Aorta (tissue), 5 donors: ENCODE measurements at places on chromosomes 11 and 22. TPM values are rescaled to one million over a fixed set of nuclear protein-coding genes. Genes with fewer than 3 reads are reported as not detected.
A peak's percentile ranks its signal among the peaks of the same experiment; 100 is the strongest.

Gene LRRC10B
- 0.13 TPM for polyA plus RNA-seq

Gene PGA3
- 2.5 TPM for polyA plus RNA-seq

Gene POU2AF1
- polyA plus RNA-seq, result 0.05 TPM

Gene SOX10
- polyA plus RNA-seq, result not detected

Gene LMO1
- polyA plus RNA-seq, result not detected

Gene SOX6
- polyA plus RNA-seq, result under 0.01 TPM

DNA sequence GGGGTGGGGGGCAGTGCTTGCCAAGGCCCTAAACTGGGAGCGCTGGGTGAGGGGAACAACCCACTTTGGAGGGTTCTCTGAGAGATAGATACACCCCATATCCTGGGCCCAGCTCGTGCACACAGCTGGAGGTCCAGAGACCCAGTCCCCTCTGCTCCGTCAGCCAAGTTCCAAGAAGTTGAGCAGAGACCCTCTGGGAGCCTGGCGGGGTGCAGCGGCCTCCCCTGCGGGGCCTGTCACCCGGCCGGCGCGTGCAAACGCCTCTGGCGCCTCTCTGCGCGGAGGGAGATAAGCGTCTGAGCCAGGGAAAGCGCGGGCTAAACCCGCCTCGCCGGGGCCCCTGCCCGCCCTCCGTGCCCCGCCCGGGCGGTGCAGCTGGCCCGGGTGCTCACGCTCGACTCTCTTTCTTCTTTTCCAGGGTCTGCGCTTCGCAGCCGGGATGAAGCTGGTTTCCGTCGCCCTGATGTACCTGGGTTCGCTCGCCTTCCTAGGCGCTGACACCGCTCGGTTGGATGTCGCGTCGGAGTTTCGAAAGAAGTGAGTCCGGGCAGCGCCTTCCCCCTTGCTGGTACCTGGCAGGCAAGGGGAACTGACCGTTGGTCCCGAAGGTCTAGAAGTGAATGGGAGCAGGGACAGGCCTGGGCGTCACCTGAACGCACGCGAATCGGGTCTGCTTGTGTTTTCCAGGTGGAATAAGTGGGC lies 540 bp downstream of the ADM start:
- H3K27me3 ChIP-seq, result no peaks in the 10 kb centered on the region
- no peaks in the 10 kb centered on the region for H3K36me3 ChIP-seq
- peak overlapping the region; percentile 21 for H3K4me3 ChIP-seq
- peak; percentile 81 for DNase-seq
- H3K4me1 ChIP-seq, result no peaks in the 10 kb centered on the region

DNA sequence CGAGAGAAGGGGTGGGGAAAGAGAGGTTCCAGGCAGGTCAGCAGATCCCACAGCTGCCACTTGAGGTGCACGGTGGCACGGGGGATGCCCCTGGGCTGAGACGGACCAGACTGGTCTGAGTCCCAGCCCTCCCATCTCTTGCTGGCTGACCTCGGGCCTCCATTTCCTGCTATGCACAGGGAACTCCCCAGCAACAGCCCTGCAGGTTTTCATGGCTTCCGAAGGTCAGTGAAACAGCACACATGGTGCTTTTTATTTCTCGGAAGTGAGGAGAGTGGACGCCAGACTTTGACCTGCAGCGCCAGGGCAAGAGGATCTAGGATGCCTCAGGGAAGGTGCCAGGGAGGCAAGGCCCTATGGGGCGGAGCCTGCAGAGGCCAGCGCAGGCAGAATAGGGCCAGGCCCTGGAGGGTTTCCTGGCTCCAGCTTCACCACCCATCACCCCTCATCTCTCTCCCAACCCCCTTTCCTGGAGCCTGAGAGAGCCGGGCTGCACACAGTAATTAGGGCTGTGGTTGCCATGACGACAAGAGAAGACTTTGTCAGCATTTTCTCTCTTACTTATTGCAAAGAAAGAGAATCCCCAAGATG lies 29.5 kb downstream of the SLC22A12 start:
- H3K4me1 ChIP-seq, result no peaks in the 10 kb centered on the region
- H3K4me3 ChIP-seq, result no peak overlapping the region
- H3K27ac ChIP-seq, result no peak overlapping the region
- peaks cover 3% of the 10 kb centered on the region for H3K36me3 ChIP-seq

DNA sequence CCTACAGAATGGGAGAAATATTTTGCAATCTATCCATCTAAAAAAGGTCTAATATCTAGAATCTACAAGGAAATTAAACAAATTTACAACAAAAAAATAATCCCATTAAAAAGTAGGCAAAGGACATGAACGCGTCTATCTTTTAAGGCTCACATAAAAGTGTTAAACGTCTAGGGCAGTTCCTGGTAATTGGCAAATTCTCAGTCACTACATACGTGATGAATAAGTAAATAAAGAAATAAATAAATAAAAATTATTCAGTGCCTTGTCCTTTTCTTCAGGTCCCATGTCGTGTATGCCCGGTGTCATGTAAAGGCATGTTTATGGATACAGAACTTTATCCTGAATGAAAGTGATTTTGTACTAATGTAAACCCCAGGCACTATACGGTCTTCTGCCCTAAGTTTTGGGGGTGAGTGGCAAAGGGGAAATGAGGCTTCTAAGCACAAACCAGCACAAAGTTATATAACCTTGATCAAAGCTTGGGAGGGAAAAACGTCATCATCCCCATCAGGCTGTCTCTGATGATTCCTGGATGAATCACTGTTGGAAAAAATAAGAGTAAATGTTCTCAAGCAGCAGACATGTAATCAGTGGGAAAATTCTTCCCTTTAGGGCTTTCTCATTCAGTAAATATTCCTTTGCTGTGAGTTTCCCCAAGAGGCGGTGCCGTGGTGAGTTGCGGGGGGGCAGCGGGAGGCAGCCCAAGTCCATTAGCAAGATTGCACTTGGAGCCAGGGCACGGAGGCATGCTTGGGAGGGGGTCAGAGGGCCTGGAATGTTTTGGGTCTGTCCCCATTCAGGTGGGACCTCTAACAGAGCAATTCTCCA lies 30.4 kb upstream of the MICAL2 start:
- peaks cover 2% of the 10 kb centered on the region for H3K4me1 ChIP-seq
- no peaks in the 10 kb centered on the region for H3K27me3 ChIP-seq
- H3K4me3 ChIP-seq, result no peak overlapping the region
- H3K27ac ChIP-seq, result peak overlapping the region; percentile 44
- no peaks in the 10 kb centered on the region for H3K36me3 ChIP-seq

DNA sequence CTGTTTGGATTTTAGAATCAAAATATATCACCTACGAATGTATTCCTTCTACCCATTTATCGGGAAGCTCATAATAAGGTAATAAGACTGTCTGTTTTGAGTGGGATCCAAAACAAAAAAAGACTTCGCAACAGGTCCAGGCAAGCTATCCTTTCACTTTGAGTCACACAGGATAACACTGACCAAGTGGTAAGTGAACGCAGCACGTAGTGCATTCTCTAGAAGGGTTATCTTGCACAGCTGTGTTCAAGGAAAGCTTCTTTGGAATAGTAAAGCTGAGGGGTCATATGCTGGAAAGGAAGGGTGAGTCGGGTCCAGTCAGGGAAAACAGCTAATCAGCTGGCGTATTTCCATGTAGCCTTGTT lies 22.3 kb upstream of the NRGN start:
- DNase-seq, result no peak
- peak overlapping the region; percentile 1 for H3K27ac ChIP-seq
- H3K36me3 ChIP-seq, result no peaks in the 10 kb centered on the region
- no peaks in the 10 kb centered on the region for H3K4me1 ChIP-seq

DNA sequence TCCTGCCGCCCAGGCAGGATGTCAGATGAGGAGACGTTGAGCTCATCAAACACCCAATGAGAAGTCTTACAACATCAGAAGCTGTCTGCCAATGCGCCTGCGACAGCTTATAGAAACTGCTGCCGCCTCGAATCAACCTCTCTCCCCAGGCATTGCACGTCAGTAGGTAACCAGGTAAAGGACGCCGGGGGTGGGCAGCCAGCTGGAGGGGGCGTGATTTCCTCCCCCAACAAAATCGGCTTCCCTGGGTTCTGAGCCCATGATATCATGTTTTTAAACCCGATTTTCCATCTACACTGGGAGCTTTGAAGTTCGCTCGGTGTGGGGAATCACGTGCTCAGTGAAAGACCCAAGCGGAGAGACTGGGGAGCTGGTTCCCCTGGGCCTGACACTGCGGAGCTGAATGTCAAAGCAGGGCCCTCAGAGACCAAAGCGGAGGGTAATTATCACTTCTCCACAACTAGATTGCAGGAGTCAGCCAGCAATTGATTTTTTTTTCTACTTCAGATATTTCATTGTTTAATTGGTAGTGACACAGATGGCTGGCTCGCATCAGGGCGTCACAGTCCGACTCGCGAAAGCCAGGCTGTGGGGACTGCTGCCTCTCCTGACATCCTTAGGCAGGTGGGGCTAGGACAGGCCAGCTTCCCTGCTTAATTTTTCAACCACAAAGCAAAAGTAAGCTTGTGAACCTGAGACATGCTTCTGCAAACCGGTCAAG lies 15.4 kb downstream of the FAM83F start:
- no peaks in the 10 kb centered on the region for H3K27me3 ChIP-seq
- no peak overlapping the region for H3K27ac ChIP-seq
- H3K4me3 ChIP-seq, result no peak overlapping the region
- no peaks in the 10 kb centered on the region for H3K36me3 ChIP-seq

DNA sequence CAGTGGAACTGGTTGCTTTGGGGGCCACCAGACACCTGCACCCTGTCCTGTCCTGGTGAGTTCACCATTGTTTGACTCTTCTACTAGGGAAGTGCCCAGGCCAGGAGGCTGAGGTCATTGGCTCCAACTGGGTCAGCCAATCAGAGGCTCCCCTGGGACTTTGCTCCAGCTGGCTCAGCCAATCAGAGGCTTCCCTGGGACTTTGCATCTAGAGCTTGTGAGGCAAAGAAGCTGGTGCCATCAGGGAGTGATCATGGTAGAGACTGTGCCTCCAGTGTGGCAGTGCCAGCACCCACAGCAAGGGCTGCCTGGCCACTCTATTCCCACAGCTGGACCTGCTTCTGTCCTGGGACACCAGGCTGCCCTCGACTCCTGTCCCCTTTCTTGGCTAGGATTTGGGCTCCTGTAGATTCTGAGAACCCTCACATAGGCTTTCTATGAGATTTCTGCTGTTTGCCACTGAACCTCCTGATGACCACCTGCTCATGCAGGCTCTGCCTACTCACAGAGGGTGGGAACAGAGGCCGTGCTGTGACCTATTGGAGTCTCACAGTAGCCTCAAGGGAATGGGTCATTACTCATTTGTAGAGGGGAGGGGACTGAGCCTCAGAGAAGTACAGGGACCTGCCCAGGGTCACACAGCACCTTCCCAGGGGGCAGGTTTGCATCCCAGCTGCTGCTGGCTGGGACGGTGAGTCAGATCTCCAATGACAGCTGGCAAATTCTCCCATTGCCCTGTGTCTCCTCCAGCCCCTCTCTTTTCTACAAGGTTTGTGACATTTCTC lies 59.2 kb upstream of the SHISAL1 start:
- no peaks in the 10 kb centered on the region for H3K36me3 ChIP-seq
- DNase-seq, result peak; percentile 19
- H3K27me3 ChIP-seq, result no peaks in the 10 kb centered on the region
- H3K27ac ChIP-seq, result no peak overlapping the region
- no peak overlapping the region for H3K4me3 ChIP-seq

DNA sequence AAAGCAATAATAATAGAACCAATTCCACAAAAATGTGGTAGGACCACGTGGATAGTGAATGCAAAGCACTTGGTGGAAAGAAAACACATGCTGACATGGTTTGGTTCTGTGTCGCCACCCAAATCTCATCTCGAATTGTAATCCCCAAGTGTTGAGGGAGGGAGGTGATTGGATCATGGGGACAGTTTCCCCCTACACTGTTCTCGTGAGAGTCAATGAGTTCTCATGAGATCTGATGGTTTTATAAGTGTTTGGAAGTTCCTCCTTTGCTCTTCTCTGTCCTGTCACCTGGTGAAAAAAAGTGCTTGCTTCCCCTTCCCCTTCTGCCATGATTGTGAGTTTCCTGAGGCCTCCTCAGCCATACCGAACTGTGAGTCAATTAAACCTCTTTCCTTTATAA lies 421.9 kb upstream of the CADM1 start:
- H3K36me3 ChIP-seq, result no peaks in the 10 kb centered on the region
- H3K27me3 ChIP-seq, result no peaks in the 10 kb centered on the region
- DNase-seq, result no peak
- H3K4me1 ChIP-seq, result no peaks in the 10 kb centered on the region
- no peak overlapping the region for H3K27ac ChIP-seq

DNA sequence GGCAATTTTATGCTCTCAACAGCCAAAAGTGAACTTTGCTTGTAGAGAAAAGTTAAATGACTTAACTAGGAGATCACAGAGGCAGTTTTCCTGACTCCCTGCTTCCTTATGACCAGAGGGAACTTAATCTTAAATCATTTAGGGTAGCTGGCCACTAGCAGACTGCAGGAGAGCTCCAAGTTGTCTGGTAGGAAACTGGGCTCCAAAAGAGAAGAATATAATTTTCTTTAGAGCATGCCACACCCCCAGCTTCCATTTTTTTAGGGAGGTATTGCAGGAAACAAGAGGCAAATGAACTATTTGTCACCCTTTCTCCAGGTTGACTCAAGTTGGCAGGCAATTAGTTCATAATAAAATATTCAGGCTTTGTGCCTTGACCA lies 2.6 kb downstream of the METTL15 start:
- no peaks in the 10 kb centered on the region for H3K27me3 ChIP-seq
- peak overlapping the region; percentile 66 for H3K4me3 ChIP-seq
- H3K4me1 ChIP-seq, result peaks cover 2% of the 10 kb centered on the region
- peak overlapping the region; percentile 73 for H3K27ac ChIP-seq
- H3K36me3 ChIP-seq, result no peaks in the 10 kb centered on the region
- no peak for DNase-seq

GRCh38 chr11:120129570-120129969 lies 8.3 kb downstream of the TRIM29 start:
- H3K27ac ChIP-seq, result no peak overlapping the region
- peak; percentile 29 for DNase-seq
- no peaks in the 10 kb centered on the region for H3K27me3 ChIP-seq
- no peaks in the 10 kb centered on the region for H3K36me3 ChIP-seq

GRCh38 chr11:46976182-46976854 lies 39.8 kb downstream of the CSTPP1 start:
- no peak overlapping the region for H3K27ac ChIP-seq
- no peak overlapping the region for H3K4me3 ChIP-seq
- H3K27me3 ChIP-seq, result no peaks in the 10 kb centered on the region
- DNase-seq, result no peak
- no peaks in the 10 kb centered on the region for H3K4me1 ChIP-seq
- no peaks in the 10 kb centered on the region for H3K36me3 ChIP-seq

DNA sequence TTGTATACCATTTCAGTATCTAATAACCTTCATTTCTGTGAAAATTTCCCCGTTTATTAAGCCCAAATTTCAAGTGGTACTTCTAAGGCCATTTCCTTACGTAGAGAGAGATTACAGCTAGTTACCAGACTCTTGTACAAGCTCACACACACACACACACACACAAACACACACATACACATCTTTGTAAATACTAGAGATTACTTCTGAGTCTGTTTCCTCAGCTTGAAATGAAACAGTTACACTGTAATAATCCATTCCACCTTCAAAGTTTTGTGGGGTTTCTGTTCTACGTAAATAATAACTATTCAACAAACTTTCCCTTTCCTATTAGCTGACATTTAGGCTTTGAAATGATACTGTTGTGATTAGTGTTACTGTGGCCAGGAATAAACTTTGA lies 6.2 kb downstream of the POGLUT3 start:
- H3K27me3 ChIP-seq, result no peaks in the 10 kb centered on the region
- no peak for DNase-seq
- no peak overlapping the region for H3K27ac ChIP-seq
- no peaks in the 10 kb centered on the region for H3K4me1 ChIP-seq
- peaks cover 6% of the 10 kb centered on the region for H3K36me3 ChIP-seq

GRCh38 chr11:58047818-58048217 lies 17.1 kb downstream of the OR6Q1 start:
- no peaks in the 10 kb centered on the region for H3K36me3 ChIP-seq
- DNase-seq, result no peak
- no peak overlapping the region for H3K4me3 ChIP-seq
- no peak overlapping the region for H3K27ac ChIP-seq
- no peaks in the 10 kb centered on the region for H3K27me3 ChIP-seq

GRCh38 chr11:123783536-123783935 lies 22.6 kb downstream of the OR6M1 start:
- no peak for DNase-seq
- no peaks in the 10 kb centered on the region for H3K4me1 ChIP-seq
- H3K27ac ChIP-seq, result no peak overlapping the region
- no peak overlapping the region for H3K4me3 ChIP-seq
